Endodermal cell (in vitro differentiated cells): ENCODE measurements at places on chromosomes 16 and 17. TPM values are rescaled to one million over a fixed set of nuclear protein-coding genes. Genes with fewer than 3 reads are reported as not detected.
A peak's percentile ranks its signal among the peaks of the same experiment; 100 is the strongest.

GRCh38 chr16:23497543-23497868, 12.8 kb downstream of the GGA2 start:
- no peak for DNase-seq

DNA sequence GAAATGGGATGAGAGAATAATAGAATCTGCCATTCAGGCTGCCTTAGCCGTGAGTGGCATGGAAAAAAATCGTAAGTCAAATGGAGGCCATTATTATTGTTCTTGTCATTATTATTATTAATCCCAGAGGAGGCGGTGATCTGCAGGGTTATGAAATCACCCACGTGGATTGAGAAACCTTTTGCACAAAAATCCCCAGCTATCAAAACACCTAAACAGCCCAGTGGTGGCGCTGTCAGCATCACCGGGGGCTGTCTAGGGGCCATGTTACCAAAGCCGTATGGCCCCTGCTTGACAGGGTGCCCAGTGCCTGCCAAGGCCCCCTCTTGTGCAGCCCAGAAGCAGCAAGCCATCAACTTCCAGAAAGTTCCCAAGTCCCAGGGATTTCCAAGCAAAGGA, 25.2 kb downstream of the CNGB1 start:
- peak; percentile 63 for DNase-seq

DNA sequence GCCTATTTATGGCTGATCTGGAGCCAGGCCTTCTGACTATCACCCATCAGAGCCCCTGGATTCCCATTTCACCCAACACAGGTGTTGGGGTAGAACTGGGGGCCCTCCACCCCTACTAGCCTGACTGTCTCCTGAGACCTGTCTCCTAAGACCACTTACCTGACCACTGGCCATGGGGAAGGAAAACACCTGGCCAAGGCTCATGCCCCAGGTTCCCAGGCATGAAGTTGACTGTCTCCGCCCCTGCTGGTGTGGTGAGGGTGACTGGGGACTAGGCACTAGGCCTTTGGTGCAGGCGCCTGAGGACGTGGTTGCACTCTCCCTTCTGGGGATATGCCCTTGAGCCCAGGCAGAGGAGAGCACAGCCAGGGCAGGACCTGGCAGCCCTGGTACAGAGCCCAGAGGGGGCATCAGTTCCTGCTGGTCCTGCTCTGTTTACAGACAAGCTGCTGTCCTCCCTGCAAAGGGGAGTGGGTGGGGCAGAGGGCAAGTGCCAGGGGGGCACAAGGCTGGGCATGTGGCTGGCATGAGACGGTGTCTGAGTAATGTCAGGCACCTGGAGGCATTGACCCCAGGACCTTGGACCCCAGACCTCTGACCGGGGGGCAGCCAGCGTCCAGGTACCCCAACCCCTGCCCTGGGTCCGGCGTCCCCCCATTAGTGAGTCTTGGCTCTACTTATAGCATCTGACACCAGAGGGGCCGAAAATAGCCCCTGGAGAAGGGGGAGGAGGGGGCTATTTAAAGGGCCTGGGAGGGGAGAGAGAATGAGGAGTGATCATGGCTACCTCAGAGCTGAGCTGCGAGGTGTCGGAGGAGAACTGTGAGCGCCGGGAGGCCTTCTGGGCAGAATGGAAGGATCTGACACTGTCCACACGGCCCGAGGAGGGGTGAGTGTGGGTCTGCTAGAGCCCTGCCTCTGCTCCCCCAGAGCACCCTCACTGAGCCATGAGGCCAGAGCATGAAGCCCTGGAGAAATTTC, at the start of gene TCAP:
Gene TCAP, plus strand, starts transcription at position 769 of the 981 bp plus-strand sequence. Its CDS starts 11 bp downstream, at position 780.
- no peak for DNase-seq

GRCh38 chr16:27106305-27106704, 39.6 kb downstream of the C16orf82 start:
- peak; percentile 24 for DNase-seq

The FAM20A gene
- 74.3 to 80.8 TPM (median 78.2 TPM) in 3 replicates for total RNA-seq

The C16orf74 gene
- 7.4 and 8.6 TPM in 2 replicates for total RNA-seq

The HIGD1B gene
- total RNA-seq: not detected in 3 replicates

The KIFC3 gene
- 36.6 to 39.3 TPM (median 37.9 TPM) in 3 replicates for total RNA-seq

GRCh38 chr16:66036184-66036583, 330.3 kb upstream of the CDH5 start:
- DNase-seq: no peak

- no peak for DNase-seq
Measured at GRCh38 chr16:71303938-71304337, 14.7 kb upstream of the CMTR2 start.

DNA sequence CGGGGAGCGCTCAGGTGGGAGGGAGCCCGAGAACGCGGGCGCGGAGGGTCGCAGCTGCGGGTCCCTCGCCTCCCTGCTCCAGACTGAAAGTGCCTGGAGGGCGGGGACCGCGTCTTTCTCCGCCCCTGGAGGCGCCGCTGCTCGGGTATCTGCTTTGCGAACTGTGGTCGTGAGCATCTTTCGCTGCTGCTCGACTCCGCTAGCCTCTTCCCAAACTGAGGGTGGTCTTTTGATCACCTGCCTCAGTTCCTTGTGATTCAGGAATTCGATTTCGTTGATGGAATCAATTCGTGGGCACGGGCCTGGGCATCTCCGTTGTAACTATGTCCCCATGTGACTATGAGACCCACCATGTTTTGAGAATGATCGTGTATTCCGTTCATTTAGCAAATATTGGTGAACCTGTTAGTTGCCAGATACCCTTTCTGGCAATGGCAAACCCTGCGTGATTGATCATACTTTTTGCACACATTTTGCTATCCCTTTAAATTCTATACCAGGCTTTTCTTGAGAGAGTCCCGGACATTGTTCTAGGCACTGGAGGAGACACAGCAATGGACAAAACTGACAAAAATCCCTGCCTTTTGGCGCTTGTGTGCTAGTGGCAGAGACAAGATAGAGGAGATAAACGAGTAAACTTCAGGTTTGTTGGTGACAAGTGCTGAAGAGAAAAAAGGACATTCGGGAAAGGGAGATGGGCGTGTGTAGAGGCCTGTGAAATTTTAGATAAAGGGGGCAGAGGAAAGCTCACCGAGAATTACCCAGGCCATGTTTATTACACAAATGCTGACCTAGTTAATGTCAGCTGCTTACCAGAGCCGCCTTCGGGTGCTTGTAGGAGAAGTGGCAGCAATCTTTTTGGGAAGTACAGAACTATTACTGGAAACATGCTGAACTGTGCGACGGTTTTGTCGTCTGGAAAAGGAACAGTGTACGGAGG, 948 bp downstream of the UTP18 start:
- peak; percentile 95 for DNase-seq

The GDPD1 gene
- total RNA-seq: 23.2 and 23.3 TPM in 2 replicates

The HOXB6 gene
- not detected in 3 replicates for total RNA-seq

GRCh38 chr17:34764716-34765115, 185.3 kb downstream of the TMEM132E start:
- DNase-seq: peak; percentile 52

DNA sequence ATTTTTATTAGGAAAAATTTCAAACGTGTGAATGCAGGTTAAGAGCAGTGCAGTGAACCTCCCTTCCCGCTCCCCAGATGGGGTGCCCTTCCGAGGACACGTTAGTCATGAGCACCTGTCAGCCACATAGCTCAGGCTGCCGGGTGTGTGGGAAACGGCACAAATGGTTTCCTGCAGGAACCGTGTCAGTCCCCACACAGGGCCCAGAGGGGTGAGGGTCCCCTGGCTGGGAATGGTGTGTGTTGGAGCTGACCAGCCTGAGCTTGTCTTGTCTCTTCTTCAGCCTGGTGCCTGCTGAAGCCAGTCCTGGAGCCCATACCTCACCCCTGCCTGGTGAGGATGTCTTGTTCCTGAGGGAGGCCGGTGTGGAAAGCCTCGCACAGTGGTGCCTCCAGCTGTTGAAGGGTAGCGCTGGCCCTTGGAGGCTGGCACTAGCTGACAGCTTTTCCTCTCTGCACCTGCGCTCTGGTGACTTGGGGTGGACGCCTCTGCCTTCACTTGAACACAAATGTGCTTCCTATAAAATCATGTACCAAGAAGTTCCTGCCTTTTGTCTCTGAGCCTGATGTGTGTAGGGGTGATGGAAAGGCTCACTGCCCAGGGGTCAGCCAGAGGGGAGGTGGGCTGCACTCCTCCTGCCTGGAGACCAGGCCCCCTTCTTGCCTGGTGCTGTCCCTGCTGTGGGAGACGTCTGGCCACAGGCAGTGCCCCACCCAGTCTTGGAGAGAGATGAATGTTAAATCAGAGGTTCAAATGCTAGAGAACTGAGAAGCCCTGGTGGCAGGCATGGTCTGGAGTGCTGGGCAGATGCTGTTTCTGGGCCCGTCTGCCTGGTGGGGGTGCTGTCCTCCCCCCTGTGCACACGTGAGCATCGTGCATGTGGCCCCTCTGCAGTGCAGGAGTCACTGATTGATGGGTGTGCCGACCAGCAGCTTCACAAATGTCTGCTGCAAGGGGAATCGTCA, 102.6 kb upstream of the ZNF750 start:
- DNase-seq: no peak

The AGRP gene
- not detected in 3 replicates for total RNA-seq

GRCh38 chr17:17433000-17433703, 43.6 kb upstream of the MED9 start:
- DNase-seq: no peak

DNA sequence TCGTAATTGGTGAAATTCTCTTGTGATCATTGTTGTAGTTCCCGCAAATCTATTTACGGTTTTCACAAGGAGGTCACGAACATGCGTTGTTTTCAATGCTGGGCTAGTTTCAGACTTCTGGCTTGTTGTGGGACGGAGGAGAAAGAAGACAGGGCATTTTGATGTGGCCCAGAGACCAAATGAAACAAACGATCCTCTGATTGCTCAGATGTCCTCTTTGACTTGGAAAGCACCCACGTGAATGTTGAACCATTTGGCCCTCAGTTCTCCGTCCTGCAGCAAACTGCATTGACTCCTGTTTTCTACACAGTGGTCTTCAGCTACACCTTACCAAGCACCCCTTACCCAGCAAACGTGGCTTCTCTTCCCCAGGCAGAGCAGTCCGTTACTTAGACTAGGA, 391.0 kb downstream of the WWOX start:
- no peak for DNase-seq

- peak; percentile 84 for DNase-seq
Measured at GRCh38 chr17:41689497-41690299, 1.0 kb downstream of the EIF1 start.

GRCh38 chr17:7237266-7237760, 1.9 kb downstream of the PHF23 start:
- no peak for DNase-seq

The ADAP2 gene
- total RNA-seq: 1.8 to 2.5 TPM (median 1.9 TPM) in 3 replicates

- no peak for DNase-seq
Measured at GRCh38 chr17:35094902-35095301, 24.8 kb downstream of the RAD51D start.

DNA sequence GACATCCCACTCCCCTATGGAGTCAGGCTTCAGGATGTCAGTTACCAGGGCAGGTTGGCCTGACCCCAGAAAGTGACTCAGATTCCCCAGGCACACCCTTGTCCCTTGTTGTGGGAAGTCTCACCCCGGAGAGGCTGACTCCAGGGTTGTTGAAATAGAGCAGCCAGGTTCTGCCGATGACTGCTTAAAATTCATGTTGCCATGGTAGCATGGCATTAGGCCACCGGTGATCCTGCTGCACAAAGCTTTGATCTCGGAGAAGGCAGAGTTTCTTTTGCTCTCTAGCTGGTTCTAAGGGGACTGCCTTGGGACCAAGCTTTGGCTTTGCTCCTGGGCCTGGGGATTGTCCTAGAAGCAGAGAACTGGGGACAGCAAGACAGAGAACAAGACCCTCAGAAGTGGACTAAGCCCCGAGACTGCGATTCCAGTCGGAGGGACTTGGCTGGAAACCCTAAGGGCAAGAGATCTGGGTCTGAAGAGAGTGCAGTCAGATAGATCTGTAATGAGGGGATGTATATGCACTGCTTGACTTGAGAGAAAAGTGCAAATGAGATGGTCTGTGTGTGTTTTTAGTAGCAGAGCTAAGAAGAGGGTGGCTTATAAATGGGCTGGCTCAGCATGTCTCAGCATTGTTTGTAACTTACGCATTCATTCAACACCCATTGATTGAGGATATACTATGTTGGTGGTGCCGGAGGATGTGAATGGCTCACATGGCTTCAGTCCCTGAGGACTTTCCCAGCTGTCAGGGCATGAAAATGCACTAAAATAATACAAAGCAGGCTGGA, 106.9 kb downstream of the RGS9 start:
- peak; percentile 79 for DNase-seq

DNA sequence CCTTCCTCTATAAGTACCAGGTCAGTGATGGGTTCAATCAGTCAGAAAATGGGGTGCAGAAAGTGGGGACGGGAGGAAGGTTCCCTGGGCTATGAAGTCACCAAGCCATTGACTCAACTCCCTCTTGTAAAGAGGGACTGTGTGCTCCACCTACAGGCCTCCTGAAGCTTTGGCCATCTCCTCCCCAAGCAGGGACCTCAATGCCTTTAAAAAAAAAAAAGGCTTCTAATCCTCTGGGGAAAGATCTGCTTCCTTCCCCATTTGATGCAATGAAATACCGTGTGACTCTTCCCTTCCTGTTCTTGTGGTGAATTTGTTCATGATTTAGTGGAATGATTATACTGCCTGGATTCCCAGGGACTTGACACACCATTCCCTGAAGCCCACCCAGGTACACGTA, 30.8 kb downstream of the VWA3A start:
- DNase-seq: no peak

The PGAP6 gene
- 111 and 115 TPM in 2 replicates for total RNA-seq

The CCDC154 gene
- 2.1 and 2.2 TPM in 2 replicates for total RNA-seq

DNA sequence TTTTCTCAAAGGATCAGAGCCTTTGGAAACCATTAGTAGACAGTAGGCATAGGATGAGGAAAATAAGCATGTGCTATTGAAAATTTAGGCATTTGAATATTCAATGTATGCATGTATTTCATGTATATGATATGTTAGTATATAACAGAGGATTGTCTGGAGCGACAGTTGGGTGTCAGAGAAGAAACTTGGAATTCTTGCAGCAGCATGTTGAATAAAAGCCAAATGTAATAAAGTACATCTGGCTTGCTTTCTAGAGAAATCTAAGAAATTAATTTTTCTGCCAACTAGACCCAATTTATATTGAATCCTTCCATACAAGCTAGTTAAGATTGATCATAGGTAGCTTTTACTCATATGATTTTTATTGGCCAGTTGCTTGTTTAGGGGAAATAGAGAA, 578.8 kb downstream of the CDH11 start:
- DNase-seq: no peak

DNA sequence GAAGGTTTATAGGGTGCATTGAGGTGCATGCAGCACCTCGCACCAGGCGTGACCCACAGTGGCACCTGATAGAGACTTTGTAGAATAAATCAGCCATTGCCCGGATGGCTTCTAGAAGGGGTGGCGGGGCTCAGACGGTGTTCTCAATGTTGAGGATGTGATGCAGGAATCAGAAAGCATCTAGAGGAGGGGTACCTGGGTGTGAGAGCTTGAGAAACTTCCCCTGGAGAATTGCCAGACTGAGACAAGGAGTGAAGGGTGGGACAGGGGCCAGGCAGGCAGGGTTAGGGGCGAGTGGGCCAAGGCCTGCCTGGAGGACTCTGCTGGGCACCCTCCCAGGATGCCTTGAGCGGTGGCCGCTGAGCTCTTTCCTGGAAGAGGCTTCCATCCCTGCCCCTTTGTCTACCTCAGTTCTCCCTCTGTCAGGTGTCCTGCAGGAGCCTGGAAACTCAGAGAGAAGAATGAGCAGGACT, 9.3 kb upstream of the ADGRG1 start:
- peak; percentile 36 for DNase-seq

GRCh38 chr16:48687421-48688038, 77.5 kb upstream of the N4BP1 start:
- peak; percentile 80 for DNase-seq

- peak; percentile 78 for DNase-seq
Measured at GRCh38 chr17:32912218-32912897, 15.6 kb upstream of the TMEM98 start.

The MAF gene
- 1.5 to 2.7 TPM (median 1.9 TPM) in 3 replicates for total RNA-seq

- DNase-seq: no peak
Measured at GRCh38 chr16:75263963-75264445, 12.6 kb upstream of the BCAR1 start.

The ELAC2 gene
- 68.7 and 77.1 TPM in 2 replicates for total RNA-seq

GRCh38 chr17:16492613-16493530, 879 bp upstream of the LRRC75A start:
- no peak for DNase-seq
